ENCODE measurements at places on chromosomes 1 and 21.

- DNase-seq, result no peak
These were observed 117.3 kb downstream of the AJAP1 start for GRCh38 chr1:4771721-4772120.

DNA sequence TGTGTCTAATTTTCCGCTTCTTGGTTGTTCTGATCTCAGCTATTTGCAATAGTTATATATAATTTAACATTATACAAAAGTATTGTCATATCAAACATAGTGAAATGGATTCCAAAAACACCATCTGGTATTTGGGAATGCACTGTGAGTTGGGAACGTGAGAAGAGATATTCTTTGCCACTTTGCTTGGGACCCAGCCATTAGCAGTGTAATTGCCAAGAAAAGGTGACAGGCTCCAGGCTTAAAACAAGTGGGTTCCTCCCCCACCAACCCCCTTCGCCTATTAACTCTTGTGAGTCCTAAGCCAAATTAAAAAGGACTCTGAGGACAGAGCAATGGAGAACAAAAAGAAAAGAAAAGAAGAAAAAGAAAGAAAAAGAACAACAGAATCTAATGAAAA is 186.7 kb upstream of the NFIA start:
- no peak for DNase-seq

DNA sequence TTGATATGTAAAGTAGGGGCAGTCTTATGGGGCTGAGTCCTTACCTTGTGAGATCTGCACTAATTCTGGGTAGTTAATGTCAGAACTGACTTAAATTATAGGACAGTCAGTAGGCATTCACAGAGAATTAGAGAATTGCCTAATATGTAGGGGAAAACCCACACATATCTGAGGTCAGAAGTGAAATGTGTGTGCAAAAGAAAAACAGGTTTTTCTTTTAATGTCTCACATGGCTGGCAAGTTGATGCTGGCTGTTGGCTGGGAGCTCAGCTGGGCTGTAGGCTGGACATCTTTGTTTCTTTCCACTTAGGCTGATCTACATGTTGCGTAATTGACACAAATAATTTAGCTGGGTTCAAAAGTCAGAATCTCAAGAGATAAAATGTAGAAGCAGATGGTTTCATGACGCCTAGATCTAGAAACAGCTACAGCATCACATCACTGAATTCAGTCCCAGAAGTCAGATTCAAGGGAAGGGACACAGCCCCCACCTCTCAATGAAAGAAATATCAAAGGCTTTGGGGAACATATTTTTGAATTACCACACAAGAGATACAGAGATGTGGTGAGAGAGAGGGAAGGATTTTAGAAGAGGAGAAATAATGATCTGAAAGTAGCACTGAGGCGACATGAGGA is 98.9 kb downstream of the TNFSF18 start:
- DNase-seq, result no peak

- peak; percentile 41 for DNase-seq
These were observed 177.0 kb downstream of the CLIC6 start for GRCh38 chr21:34845521-34846451.

- DNase-seq, result no peak
These were observed 44.2 kb downstream of the CTH start for GRCh38 chr1:70455291-70455690.

DNA sequence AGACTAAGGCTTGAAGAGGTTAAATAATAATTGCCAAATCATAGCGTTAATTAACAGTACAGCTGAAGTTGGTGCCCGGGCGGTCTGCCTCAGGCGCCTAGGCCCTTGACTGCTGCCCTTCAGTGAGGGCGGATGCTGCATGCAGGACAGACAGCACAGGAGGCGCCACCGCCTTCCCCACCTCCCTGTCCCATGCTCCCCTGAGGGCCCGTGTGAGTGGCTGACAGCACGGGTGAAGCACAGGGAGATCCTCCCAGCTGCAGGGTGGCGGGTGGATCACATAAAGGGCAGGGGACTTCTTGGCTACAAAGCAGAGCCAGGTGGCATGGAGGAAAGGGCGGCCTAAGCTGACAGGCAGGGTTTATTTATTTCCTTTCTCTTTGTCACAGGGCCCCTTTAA is 49.1 kb downstream of the DDX20 start:
- no peak for DNase-seq

DNA sequence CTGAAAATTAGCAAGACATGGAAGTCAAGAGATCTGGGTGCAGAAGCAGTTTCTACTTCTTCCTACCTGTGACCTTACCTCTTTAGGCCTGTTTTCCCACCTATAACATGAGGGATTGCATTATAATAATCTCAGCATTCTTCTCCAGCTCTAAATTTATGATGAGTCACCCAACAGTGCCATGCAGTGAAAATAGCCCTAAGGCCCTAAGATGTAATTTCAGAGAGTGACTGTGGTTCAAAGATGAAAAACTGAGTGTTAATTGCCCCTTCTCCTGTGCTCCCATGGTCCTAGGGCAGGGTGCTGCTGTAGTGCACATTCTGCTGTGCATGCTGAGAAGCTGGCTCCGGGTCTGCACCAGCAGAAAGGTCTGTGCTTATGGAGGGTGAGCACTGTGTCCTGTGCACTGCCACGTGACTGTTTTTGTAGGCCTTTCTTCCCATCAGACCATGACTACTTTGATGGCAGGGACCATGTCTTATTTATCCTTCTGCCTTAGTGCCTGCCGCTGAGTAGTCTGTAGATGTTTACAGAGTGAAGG is 29.7 kb downstream of the JUN start:
- DNase-seq, result no peak

- DNase-seq, result no peak
These were observed 94.8 kb upstream of the TMPRSS15 start for GRCh38 chr21:18498431-18498830.

GRCh38 chr1:217133958-217134856 is 411.0 kb upstream of the ESRRG start:
- DNase-seq, result no peak

GRCh38 chr1:15702722-15703550 is 18.8 kb downstream of the PLEKHM2 start:
- no peak for DNase-seq

DNA sequence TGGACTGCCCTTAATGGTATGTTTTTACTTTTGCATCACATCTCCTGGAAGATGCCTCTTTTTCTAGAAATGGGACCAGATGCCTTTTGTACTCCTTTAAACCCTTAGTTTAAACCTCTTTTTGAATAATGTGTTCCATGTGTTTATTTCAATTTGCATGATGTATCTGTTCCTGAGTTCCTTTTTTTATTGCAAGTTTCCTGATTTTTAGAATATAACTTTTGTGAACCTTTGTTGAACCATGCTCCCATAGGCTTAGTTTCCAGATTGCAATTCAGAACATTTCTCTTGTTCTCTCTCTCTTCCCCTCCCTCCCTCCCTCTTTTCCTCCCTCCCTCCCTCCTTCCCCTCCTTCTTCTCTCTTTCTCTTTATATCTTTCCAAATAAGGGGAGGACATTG is 81.9 kb downstream of the RGL1 start:
- DNase-seq, result no peak

GRCh38 chr1:183870351-183871077 is 65.6 kb downstream of the RGL1 start:
- DNase-seq, result no peak

DNA sequence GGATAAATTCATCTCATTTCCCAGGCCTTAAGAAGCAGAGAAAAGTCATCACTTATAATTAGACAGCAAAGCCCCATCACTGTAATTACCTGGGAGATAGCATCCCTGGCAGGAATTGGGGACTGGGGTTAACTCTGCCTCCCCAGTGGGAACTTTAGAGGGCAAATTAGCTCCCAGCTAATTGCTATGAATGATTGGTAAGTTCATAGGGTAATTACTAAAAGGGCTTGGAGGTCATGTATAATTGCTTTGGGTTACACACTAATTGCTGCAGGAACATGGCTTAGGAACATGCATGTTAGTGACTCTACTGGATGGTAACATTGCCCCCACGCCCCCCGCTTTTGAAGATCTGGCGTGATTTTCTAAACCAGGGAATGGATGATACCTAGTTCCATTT is 64.8 kb downstream of the UBE2T start:
- no peak for DNase-seq

DNA sequence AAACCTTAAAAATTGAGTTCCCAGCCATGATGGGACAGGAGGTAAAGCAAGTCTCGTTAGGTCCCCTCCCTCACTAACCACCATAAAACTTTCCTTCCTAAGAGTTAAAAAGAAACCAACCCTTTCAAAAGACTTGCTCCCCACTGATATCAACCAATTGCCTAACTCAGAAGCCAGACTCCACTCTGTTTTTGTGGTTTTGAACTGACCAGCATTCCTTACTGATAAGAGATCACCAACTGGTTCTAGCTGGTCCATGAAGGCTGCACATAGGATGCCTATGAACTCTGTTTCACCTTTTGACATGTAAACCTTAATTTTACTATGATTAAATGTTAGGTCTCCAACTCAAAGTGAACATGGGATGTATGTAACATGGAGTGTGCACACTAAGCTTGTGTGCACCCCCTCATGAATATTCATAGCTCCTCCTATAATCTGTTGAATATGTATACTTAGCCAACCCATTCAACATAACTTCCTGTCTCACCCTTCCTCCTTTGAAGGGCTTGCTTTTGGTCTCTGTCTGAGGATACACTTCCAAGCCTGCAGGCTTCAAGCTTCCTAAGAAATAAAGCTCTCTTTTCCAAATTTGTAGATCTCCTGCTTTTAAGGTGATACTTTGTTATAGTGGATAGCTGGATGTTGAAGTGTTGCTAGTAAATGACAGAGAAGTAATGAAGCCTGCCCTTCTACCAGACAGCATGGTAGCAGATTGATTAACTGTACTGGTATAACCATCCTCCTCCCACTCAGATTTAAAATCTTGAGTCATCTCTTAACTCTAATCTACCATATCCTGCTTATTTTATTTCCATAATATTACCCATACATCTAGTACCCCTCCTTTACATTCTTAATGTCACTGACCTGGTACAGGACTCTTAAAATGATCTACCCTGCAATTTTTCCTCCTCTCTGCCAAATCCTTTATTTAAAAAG is 95.6 kb downstream of the ZNF644 start:
- no peak for DNase-seq

Measured in amniotic stem cell (primary cell).